Stimulated activated CD8-positive, alpha-beta memory T cell treated with anti-CD3 and anti-CD28 coated beads, Interleukin-4, amount 100 ng/mL, for 1 hour (primary cell): ENCODE measurements at places on chromosomes 6 and 20.

GRCh38 chr6:107706516-107707115, 117.5 kb downstream of the SCML4 start:
- no peak for DNase-seq

DNA sequence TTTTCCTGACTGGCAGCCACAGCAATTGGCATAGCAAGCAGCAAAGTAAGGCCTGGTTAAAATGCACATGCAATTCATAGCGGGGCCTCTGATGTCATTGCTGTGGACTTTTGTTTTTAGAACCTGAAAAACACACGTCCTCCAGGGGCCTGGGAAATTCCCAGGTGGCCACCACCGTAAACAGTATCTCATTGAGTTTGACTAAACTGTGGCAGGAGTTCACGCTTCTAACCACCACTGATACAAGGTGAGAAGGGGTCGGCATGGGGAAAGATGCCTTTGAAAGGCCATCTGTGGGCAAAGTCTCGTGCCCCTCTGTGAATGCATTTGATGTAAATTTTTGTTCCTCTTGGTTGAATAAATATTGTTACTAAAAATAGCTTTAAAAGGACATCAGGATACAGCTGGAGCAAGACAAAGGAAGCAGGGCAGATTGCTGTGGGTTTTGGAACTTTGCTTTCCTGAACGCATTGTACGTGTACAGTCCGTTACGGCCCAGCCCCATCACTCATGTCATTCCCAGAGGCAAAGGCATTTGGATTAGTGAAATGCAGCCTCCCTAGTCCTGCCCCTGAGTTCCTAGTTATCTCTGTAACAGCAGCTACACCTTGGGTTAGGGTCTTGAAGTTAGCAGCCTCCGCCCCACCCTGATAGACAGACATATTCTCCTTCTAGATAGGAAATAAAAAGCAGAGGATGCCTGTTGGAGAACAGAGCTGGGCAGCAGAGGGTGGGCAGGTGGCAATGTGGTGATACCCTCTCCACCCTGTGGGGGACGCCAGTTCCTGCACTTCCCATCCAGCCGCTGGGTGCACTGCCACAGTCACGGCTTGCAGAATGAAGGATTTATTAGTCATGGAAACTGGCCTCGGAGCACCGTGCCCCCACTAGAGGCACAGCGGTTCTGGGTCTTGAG, 80.3 kb downstream of the ZDHHC14 start:
- no peak for DNase-seq

DNA sequence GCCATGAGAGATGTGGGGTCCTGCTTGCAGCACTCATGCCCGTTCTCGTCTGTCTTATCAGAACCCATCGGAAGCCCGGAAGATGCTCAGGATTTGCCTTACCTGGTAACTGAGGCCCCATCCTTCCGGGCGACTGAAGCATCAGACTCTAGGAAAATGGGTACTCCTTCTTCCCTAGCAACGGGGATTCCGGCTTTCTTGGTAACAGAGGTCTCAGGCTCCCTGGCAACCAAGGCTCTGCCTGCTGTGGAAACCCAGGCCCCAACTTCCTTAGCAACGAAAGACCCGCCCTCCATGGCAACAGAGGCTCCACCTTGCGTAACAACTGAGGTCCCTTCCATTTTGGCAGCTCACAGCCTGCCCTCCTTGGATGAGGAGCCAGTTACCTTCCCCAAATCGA, 8.3 kb downstream of the PI16 start:
- DNase-seq = no peak

GRCh38 chr20:13420625-13421024, 199.6 kb downstream of the ISM1 start:
- DNase-seq = no peak

DNA sequence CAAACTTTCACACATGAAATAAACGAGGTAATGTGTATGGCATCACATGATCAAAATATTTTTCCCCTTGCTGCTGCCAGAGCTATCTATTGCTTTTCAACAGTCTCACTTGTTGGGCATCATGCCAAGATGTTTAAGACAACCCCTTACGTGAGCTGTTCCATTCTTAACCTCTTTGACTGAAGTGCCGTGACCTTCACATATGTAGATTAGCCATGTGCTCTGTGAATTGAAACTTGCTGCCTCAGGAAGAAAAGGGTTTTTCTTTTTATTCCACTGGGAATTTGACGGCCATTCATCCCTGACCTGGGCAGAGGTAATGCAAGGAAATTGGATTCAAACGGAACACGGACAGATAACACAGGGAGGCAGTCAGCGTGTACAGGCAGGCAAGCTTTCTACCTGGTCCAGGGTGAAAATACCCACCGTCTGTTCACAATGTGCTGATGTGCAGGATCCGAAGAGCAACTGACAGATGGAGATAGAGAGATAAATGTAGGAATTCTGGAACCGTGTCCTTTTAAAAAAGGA, 14.2 kb downstream of the ARID1B start:
- DNase-seq = no peak

GRCh38 chr6:121482004-121482693, 46.7 kb downstream of the GJA1 start:
- no peak for DNase-seq

DNA sequence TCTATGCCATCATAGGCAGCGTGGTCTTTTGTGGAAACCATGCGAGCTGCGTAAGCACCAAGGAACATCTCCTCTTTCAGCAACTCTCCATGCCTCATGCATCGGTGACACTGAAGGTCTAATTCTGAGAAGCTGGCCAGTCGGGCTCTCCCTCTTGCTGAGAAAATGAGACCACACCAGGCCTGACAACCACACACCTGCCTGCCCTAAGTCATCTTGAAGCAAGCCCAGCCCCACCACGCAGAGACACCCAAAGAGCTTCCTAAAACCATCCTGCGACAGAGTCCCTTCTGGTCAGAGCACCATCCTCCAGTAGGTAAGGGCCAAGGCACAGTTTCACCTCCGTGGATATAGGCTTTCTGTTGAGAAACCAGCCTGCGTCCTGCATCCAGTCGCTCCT, 26.6 kb downstream of the PREX1 start:
- no peak for DNase-seq

DNA sequence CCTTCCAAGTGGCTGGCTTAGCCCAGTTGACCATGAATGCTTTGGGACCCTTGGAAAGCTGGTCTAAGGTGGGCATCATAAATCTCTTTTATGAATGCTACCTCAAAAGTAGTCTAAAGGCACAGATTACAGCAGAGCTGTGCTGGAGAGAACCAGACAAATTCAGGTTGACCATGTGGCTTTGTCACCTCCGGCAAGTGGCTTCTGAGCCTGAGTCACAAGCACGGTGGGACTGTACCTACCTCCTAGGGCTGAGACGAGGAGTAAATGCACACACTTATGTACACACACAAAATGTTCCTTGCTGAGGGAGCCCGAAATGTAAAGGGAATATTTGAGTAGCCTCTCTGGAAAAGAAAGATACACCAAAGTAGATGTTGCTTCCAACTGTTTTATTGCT, 155.9 kb downstream of the NFATC2 start:
- no peak for DNase-seq

GRCh38 chr6:124822204-124822613, 140.0 kb upstream of the RNF217 start:
- no peak for DNase-seq

DNA sequence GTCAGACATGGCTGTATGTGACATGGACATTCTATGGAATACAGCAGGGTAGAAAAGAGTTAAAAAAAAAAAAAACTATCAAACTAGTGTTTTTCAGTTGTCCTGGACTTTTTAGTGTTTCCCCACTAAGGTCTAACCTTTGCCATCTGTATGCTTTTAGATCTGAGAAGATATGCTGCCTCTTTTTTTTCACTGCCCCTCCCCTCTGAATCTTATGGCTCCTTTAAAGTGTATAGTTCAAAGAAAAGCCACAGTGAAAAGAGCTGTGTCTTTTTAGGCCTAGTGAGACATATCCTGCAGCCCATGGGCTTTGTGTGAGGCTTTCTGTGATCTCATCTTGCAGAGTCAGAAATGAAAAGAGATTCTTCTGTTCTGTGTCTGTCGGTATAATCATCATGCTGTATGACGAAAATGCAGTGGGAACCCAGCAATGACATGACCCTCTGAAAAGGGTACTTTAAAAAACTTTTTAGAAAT, 29.3 kb downstream of the ADGRG6 start:
- DNase-seq = no peak

DNA sequence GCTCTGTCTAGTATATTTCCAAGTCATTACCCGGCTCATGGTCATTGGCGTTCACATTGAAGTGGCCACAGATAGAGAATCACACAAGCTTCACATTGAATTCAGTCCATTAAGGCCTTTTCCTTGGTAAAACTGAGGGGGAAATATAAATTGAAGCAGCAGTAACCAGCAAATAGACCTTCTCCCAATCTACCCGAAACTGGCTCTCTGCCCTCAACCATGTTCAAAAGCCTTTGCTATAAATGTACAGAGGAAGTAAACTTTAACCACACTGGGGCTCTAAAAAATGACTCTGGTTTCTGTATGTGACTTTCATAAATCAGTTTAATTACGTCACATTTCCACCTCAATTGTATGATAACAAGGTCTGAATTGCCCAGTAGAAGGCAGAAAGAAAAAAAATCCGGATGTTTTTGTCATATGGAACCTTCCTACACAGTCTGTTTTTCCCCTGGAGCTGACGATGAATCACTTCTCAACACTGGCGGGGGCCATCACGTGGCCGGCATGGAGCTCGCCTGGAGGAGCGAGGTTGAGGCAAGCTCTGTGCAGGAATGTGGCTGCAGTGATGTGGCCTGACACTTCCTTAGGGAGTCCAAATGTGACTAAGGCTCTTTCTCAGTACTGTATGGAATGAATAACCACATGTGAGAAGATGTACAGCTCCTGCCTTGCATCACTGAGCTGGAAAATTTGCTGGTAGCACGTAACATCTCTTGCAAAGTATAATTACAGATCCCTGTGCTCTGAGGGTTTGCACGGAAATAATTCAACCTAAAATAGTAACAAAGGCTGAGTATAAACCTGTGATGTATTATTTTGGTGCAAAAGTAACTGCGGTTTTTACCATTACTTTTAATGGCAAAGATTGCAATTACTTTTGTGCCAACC, 58.6 kb upstream of the SNX9 start:
- DNase-seq = peak; percentile 54

- DNase-seq = no peak
These were observed 9.3 kb upstream of the NQO2 start for GRCh38 chr6:2990248-2990931.

DNA sequence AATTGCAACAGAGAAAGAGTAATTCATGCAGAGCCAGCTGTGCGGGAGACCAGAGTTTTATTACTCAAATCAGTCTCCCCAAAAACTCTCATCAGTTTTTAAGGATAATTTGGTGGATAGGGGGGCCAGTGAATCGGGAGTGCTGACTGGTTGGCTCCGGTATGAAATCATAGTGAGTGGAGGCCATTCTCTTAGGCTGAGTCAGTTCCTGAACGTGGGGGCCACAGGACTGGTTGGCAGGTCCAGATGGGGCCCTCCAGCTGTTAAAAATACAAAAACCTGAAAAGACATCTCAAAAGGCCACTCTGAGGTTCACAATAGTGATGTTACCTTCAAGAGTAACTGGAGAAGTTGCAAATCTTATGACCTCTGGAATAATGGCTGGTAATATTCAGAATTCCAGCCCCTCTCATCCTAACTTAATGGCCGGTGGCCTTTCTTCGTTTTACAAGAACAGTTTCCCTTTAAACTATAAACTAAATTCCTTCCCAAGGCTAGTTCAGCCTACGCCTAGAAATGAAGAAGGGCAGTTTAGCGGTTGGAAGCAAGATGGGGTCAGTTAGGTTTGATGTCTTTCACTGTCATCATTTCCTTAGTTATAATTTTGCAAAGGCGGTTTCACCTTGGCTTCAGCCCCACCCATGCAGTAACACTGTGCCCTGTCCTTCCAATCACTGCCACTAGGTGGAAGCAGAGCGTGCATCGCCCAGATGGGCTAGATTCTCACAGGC, 6.8 kb upstream of the MICA start:
- peak; percentile 84 for DNase-seq

DNA sequence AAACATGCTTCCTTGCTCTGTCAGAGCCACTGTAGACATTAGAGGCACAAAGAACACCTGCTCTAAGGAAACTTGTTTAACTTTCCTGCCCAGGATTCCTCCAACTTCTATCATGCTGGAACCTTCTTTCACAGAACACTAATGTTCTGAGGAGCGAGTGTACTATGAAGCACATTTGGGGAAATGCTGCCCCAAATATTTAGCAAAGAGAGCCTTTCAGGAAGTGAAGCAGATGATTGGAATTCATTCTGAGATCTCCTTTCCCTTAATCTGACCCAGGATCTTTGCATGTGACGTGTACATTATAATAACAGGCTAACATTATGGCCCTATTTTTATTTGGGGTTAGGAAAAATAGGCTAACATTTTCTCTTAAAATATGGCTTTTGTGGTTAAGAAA, 21.0 kb upstream of the FYN start:
- no peak for DNase-seq

- no peak for DNase-seq
These were observed 602.5 kb upstream of the CDH4 start for GRCh38 chr20:60649541-60649940.

GRCh38 chr6:52594221-52594620, 17.4 kb upstream of the TRAM2 start:
- no peak for DNase-seq

DNA sequence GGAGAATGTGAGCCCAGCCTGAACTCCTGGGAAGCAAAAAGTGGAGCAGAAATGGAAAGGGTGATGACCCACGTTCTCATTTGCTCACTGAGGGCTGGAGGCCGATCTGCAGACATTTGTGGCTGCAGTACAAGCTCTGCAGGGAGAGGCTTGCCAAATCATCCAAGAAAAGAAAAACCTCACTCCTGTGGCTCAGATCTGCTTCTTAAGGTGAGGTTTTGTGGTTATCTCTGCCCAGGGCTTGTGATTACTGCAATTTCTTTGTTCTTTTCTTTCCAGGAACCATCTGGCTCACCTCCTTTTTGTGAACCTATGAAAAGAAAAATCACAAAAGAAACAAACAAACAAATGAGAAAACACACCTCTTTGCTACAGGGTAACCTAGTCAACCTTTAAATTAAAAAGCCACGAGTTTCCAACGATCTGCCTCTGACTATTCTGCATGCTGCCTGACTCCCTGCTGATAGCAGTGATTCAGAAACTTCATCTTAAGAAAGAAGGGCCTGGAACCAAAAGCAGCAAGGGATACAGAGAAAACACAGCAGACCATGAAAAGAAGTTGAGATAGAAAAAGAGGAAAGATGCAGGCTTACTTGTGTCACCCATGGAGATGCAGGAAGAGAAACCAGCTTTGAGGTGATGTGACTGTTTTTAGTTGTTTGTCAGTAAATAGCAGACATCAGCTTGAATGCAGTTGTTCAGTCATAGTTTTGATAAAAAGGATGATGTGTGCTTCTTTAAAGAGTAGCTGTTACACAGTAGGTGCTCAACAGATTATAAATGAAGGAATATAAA, 165.1 kb downstream of the LMBRD1 start:
- no peak for DNase-seq

DNA sequence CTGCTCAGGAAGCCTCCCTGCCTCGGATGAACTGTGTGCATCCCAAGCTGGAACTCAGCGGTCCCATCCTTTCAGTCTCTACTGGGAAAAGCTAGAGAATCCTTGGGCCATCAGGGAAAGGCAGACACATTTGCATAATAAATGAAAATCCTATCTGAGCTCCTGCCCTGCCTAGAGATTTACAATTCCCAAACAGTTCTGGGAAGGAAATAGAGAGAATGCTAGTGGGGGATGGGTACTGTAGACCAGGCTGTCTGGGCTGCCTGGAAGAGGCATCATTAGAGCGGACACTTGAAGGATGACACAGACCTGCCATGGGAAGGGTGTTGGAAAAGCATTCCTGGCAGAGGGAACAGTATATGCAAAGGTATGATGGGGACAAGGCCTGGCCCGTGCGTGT, 44.3 kb downstream of the TFAP2C start:
- no peak for DNase-seq
